NCI-H1417 treated with DMSO at 0.1 percent for 48 hours (cell line): ENCODE measurements at places on chromosomes 4 and X.

DNA sequence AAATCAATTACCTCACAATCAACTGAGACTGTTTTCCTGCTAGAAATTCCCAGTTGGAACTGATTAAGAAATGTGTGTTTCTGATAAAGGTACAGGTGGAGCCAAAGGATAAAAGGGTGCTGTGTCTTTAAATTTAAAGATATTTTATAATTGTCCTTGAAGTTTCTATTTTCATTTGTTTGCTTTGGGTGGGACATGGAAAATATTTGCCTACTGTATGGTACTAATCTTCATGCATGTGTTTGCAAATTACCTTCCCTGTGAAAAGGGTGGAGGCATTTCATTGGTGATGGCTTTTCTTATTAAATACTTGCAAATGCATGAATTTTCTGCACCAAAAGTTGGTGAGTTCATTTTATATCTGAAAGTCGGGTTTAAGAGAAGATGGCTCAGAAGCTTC, 215.9 kb downstream of the RELL1 start:
- DNase-seq = no peak

DNA sequence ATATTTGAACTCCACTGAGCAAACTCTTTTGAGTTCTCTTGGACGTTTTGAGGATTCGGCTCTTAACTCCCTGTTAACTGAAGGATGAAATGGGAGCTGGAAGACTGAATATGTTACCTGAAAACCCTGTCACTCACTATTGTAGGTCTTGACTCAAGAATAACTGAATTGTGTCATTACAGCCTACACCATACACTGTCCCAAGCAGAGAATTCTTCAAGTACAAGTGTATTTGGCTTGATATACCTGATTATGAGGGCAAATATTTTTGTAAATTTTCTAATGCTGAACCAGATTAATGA, 276.1 kb downstream of the CFAP299 start:
- DNase-seq = no peak

DNA sequence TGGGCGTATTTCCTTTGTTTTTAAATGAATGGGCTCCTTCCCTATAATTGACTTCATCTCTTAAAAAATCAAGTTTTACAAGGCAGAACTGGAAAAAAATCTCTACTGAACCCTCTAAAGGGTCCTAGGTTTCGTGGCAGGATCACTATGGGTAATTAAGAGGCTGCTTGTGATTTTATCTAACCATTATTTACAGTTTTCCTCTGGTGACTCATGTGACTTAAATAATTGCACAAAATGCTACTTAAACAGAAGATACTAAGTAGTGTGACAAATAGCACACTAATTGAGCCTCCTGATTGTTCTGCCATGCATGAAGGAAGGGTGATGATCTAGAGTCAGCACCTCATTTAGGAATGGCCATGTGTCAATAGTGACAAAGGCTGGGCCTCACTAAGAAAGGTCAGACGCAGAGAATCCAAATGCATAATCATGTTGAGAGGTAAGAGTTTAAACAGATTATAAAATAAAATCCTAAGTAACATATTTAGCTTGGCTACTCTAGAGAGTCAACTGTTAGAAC, 35.5 kb downstream of the OFD1 start:
- DNase-seq = peak; percentile 70

- DNase-seq = no peak
Measured at GRCh38 chr4:163200727-163201349, 34.1 kb upstream of the NAF1 start.

DNA sequence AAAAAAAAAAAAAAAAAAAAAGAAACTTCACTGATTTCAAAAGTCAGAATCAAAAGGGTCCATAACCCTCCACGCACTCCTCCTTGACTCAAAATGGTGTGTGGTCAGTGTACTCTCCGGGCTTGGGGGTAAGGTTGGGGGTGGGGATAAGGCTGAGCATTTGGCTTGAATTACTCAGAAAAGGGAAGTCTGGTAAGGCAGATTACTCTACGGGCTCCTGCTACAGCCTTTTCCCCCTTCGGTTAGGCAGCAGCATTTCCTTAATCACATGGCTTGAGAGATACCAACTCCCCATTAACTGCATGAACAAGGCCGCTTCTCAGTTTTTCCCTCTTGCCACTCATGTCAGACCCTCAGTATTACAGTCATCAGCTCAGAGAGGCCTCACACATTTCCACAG, 135.4 kb upstream of the DUSP21 start:
- no peak for DNase-seq

DNA sequence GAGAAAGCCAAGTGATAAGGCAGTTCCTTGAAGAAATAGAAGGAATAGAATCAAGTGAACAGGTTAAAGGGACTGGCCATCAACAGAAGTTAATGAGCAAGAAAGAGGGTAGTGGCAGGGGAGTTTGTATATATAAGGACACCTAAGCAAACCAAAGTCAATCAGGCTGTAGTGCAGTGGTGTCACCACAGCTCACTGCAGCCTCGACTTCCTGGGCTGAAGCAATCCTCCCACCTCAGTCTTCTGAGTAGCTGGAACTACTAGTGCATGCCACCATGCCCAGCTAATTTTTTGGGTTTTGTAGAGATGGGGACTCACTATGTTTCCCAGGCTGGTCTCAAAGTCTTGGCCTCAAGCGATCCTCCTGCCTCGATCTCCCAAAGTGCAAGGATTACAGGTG, 15.9 kb downstream of the ACOT9 start:
- DNase-seq = no peak

GRCh38 chrX:8144925-8145324, 26.1 kb downstream of the VCX2 start:
- no peak for DNase-seq

DNA sequence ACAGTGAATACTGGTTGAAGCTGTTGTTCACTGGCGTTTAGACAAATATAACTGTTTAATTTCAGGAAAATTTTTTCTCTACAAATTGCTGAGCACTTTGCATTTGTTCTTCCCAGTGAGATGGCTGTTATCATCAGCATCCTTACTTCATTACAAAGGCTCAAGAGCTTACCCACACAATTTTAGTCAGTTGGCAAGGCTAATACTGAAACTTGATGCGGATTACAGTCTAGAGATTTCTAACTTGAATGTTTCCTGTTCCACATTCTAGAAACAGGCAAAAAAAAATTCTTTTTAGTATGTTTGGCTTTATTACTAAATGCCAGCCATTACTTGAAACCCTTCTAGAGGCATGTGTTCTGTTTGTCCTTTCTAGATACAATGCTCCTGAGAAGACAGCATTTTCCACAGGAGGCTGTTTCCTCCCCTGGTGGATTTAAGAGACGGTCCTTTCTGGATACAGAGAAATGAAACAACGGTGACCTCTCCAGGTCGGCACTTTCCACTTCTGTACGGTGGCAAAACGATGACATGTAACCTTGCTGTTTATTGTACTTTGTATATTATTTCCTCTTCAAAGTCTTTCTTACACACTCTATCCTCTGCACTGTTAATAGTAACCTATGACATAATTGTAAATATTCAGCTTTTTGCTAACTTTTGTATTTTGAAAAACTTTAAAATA, 80.9 kb downstream of the RFC1 start:
- no peak for DNase-seq

DNA sequence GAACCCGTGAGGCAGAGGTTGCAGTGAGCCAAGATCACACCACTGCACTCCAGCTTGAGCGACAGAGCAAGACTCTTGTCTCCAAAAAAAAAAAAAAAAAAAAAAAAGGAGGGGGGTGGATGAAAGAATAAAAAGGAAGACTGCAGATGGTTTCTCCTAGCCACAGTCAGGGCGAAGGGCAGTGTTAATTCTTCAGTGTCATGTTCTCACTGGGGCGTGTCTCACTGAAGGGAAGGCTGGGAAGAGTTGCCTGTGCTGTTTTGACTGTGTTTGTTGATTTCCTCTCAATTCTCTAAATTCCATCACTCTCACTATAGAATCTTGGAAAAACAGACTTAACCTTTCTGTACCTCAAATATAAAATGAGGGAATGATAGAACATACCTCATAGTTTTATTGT, 71.6 kb upstream of the DHX15 start:
- no peak for DNase-seq

- DNase-seq = no peak
Measured at GRCh38 chrX:29798469-29798868, 416.9 kb upstream of the MAGEB2 start.

- DNase-seq = peak; percentile 34
Measured at GRCh38 chr4:124262211-124263179, 450.0 kb downstream of the ANKRD50 start.

- DNase-seq = no peak
Measured at GRCh38 chr4:67092351-67092750, 453.0 kb downstream of the CENPC start.

GRCh38 chr4:6379767-6380745, 92.4 kb downstream of the PPP2R2C start:
- no peak for DNase-seq

DNA sequence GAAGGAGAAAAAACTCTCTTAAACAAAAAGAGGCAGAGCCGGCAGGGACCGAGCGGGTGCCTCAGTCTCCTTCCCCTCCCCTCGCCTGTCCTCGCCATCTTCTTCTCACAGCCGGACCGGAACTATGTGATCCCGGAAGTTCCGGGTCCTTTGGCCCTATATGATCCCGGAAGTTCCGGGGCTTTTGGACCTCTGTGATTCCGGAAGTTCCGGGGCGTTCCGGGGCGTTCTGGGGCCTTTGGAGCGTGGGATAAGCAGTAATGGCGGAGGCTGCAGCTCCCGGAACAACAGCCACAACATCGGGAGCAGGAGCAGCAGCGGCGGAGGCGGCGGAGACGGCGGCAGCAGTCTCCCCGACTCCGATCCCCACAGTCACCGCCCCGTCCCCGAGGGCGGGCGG, 98.9 kb upstream of the MED14 start:
- DNase-seq = no peak

DNA sequence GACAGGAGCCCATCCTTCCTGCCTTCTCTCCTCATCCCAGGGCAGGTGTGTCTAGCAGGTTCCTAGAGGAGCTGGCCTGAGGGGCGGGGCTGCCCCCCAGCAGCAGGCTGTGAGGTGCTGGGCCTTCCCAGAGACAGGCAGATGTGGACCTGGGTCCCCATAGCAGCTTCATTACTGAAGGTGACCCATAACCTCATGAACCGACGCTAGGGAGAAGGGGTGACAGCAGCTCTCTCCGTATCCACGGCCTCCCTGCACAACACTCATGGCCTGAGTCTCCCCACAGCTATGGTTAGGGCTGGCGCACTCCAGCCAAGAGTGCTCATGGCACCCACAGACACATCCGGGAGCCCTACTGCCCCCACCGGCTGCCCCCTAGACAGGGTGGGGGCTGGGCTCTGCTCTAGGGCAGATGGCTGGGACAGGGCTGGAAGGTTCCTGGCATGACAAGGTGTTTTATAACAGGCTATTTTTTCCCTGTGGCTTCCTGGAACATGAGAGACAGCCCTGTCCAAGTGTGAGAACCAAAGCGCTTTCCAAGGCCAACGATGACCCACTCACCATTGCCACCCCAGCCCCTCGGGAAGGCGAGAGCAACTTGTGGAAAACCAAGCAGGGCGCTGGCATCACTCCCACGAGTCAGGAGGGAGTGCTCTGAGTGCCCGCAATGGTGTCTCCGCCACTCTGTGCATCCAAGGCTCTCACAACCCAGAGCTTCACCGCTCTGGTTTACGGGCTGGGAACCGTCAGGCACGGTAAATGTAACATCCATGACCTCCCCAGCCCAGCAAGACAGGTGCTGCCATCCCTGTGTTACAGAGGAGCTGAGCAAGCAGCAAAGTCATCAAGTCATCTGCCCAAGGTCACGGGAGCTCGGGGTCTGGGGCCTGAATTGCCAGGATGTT, 59.8 kb downstream of the ACOX3 start:
- no peak for DNase-seq

DNA sequence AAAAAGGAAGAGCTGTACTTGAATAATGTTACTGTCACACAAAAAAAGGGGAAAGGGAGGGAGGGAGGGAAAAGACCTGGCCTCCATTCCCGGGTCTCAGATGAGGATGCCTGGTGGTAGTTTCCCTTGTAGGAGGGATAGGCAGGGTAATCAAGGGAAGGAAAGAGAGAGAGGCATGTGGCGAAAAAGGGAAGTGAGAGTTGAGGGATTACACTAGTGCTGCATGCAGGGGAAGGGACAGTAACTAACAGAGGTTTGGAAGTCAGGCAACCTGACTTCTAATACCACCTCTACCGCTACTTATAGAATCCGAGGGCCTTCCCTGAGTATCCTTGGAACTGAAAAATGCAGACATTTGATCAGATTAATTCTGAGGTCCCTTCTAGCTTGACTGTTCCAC, 821.7 kb upstream of the FTHL17 start:
- DNase-seq = no peak

GRCh38 chr4:145181091-145181501, 707 bp upstream of the OTUD4 start:
- no peak for DNase-seq

DNA sequence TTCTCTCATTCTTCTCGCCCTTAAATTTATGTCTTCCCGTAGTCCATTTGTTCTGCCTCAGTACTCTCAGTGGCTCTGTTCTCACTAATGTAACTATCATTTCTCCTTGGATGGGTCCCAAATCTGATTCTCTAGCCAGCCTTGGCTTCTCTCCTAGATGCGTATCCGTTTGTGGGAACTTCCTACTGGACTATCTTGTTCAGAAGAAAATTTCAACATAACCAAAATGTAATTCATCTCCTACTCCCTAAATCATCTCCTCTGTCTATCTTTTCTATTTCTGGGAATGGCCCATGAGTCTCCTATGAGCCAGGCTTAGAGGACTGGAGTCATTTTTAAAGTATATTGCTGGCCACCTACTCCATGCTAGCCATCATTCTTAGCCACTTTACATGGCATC, 4.4 kb upstream of the C4orf36 start:
- no peak for DNase-seq

GRCh38 chr4:70849291-70849690, 9.6 kb upstream of the GRSF1 start:
- no peak for DNase-seq

DNA sequence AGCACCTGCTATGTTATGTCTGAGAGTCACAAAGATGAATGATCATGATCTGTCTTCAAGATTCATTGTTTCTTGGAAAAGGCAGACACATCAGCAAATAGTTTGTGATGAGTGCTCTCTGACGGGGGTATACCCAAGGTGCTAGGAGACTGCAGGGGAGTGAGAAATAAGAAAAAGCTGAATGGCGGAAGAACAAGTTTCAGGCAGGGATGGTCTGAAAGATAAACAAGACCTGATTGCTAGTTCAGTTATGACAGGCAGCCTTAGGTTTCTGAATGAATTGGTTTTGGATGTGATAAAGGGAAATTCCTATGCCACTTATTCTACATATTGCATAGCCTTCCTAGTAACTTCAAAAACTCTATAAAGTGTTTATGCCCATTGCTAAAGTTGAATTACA, 327.0 kb upstream of the DKK2 start:
- DNase-seq = no peak

- DNase-seq = no peak
Measured at GRCh38 chrX:3286196-3286945, 60.1 kb downstream of the MXRA5 start.
